NCI-H1694 treated with DMSO at 0.1 percent for 48 hours (cell line): ENCODE measurements at places on chromosomes 5 and 9.

DNA sequence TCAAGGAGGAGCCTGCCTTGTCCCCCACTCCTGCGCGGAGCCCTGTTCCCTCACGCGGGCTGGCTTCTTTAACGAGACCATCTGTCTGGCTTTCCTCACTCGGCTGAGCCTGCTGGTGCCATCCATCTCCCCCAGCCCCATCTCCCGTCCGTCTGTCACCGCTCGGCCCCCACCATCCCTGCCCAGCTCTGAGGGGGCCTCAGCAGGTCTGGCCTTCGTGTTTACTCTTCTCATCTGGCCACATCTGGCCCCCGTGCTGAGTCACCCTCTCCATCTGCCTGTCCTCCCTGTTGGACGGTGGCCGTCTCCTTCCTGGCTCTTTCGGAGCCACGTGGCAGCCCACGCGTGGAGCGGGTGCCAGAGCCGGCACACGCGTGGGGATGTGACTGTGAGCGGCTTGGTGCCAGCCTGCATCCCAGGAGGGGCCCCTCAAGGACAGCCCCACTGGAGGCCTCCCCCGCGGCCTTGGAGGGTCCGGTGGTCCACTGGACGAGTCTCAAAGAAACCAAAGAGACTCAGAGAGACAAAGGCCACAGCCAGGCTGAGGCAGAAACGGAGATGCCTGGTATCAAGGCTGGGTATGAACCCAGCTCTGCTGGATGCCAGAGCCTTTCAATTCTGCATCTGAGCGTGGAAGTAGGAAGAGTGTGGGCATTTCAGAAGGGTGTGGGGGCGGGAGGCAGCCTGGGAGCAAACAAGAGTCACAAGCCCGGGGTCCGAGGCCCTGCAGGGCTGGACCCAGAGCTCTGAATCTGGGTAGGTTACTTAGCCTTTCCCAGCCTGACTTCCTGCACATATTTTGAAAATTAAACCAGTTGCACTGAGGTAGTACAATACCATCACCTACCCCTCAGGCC, 76.7 kb upstream of the UNC5A start:
- DNase-seq = peak; percentile 72

- no peak for DNase-seq
Observed at GRCh38 chr5:31754741-31755675, 116.1 kb downstream of the PDZD2 start.

GRCh38 chr9:6978591-6978990, 220.8 kb downstream of the KDM4C start:
- DNase-seq = no peak

GRCh38 chr5:173204185-173204979, 30.6 kb downstream of the NKX2-5 start:
- DNase-seq = no peak

DNA sequence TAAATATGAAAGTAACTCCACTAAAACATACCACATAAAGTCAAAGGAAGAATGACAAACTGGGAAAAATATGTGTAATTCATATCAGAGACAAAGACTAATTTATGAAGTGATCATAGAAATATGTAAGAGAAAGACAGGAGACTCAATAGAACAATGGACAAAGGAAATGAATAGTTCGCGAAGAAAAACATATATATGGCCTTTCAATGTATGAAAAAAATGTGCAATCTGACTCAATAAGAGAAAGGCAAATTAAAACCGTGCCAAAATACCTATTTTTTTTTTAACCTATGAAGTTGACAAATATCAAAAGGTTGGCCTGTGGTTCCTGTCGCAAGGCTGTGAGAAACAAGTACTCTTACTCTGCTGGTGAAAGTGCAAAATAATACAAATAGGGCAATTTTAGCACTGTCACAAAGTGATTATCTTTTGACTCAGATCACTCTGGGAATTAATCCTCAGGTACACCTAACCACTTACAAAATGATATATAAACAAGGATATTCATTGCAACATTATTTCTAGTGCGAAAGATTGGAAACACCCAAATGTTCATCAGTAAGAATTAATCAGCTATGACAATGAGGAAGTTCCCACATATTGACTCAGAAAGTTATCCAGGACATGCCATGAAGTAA, 3.7 kb downstream of the C9 start:
- no peak for DNase-seq

DNA sequence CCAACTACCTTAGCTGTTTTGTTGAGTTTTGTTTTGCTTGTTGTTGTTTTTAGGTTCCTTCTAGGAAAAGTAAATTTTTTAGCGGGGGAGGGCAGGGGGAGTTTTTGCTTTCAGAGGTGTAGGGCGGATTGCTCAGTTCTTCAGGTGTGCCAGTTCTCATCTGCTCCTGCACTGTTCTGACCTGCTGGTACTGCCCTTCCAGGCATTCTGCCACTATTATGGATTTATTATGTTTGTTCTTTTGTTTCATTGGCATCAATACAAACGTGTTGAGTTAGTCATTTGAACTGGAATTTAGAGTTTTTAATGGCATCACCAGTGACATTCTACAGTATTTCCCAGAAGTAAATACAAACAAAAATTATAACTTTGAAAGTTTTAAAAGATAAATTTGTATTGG, 26.0 kb downstream of the ERCC6L2 start:
- DNase-seq = no peak

GRCh38 chr5:82466986-82467561, 188.9 kb upstream of the RPS23 start:
- DNase-seq = no peak

- no peak for DNase-seq
Observed at GRCh38 chr5:157050050-157050449, 8.9 kb downstream of the HAVCR1 start.

DNA sequence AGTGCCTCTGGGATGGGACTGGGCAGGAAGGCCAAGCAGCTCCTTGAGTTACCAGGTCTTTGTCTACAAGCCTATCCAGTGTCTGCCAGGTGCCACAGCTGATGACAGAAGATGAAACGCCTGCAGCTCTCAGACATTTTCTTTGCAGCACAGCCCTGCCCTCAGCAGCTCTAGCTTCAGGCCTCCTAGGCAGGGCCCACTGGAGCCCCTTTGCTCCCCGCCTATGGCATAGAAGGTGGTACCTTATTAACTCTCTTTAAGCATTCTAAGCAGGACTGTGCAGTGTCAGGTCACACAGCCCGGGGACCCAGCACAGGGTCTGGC, 1.3 kb upstream of the SKP1 start:
- DNase-seq = no peak

GRCh38 chr5:58755397-58755796, 172.5 kb downstream of the RAB3C start:
- no peak for DNase-seq

DNA sequence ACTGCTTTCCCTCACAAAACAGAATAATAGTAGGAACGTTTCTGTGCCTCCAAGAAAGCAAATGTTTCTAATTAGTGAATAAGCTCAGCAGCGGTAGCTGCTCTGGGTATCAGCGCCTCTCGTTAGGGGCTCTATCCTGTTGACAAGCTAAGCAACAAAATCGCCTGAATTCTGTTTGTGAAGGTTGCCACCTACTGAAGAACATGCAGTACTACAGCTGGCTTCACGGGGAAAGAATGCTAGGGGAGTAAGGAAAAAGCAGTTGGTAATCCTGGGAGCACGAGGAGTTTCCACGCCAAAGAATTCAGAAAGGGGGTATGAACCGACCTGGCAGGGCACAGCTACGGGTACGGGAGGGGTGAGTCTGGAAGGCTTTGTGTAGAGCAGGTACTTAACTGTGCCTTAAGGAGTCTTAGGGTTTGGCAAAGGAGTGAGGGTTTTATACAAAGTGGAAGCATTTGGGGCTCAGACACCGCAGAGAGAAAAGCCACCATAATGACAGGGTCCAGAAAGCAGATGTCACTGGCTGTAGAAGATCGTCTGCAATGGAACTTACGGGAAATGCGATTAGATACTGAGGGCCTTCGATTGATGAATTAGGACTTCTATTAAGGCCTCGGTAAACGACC, 171.7 kb downstream of the TTC39B start:
- DNase-seq = peak; percentile 90

GRCh38 chr5:7886849-7887475, 18.0 kb downstream of the MTRR start:
- DNase-seq = peak; percentile 73

DNA sequence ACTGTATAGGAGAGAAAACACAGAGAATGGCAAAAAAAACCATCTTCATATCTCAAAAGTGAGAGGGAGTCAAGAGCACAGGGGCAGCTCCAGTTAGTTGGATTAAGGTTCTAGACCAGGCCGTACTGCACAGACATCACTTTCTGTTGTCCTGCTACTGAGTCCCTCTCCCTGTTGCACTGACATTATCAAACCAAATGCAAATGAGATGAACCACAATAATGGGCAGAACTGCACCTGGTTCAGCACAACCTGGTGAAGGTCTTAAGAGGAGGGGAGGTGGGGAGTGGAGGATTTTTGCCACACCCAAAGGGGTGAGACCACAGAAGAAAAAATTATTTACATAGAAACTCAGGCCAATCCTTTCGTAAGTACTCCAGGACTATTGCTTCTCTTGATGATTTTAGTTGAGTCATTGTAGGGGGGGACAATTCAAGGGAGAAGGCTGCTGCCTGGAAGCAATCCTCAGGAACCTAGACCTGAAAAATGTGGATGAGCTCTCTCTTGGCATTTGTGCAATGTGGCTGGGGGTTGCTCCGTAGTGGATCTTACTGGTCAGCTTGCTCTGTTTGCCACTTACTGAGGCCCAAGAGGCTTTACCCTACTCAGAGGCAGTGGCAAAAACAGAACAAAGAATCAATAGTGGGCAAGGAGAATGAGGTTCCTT, 94.5 kb upstream of the PPP1R2B start:
- DNase-seq = no peak

GRCh38 chr9:73906671-73907070, 590.5 kb upstream of the RORB start:
- no peak for DNase-seq

GRCh38 chr5:61053937-61054336, 108.3 kb downstream of the SMIM15 start:
- no peak for DNase-seq

GRCh38 chr9:29647451-29647850, 2074.2 kb upstream of the C9orf72 start:
- no peak for DNase-seq

DNA sequence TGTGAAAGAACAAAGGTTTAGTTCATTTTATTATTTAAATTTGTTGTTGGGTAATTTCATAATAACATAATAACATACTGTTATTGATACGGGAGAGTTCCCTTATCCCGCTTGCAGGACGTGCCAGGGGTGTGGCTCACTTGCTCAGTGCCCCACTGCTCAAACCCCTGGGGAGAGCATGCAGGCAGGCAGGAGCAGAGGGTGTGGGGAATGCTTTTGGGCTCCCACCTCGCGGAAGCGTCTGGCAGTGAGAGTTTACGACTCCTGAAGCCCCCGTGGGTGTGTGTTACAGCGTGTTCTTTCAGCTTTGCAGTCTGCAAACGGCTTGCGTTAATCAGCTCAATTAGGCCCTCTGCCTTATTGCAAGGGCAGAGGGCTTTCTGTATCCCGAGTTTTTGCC, 675.9 kb downstream of the SEMA5A start:
- DNase-seq = no peak

GRCh38 chr5:13188371-13188770, 756.1 kb downstream of the DNAH5 start:
- DNase-seq = no peak

- no peak for DNase-seq
Observed at GRCh38 chr5:32949286-32949970, 238.3 kb downstream of the NPR3 start.

GRCh38 chr5:1380011-1380817, 35.3 kb upstream of the CLPTM1L start:
- no peak for DNase-seq

- DNase-seq = no peak
Observed at GRCh38 chr9:125189011-125189360, 617 bp downstream of the PPP6C start.
